ENCODE measurements at places on chromosomes 4 and X.

GRCh38 chr4:133584714-133585113, 435.6 kb downstream of the PCDH10 start:
- DNase-seq: no peak

GRCh38 chrX:85619962-85620361, 240.5 kb upstream of the POF1B start:
- no peak for DNase-seq

DNA sequence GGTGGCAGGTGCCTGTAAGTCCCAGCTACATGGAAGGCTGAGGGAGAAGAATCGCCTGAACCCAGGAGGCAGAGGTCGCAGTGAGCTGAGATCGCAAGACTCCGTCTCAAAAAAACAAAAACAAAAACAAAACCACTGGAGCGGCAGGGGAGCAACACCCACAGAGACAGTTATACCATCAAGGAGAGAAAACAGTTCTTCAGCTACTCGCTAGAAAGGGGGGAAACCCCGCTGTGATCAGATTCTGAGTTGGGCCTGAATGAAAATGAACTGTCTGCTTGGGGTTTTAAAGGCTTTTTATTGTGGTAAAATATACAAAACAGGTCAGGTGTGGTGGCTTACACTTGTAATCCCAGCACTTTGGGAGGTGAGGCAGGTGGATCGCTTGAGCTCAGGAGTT, 16.8 kb upstream of the IRAK1 start:
- DNase-seq: no peak

GRCh38 chrX:148905400-148905799, 405.0 kb downstream of the AFF2 start:
- DNase-seq: no peak

GRCh38 chr4:71275004-71275403, 63.8 kb upstream of the SLC4A4 start:
- DNase-seq: no peak

DNA sequence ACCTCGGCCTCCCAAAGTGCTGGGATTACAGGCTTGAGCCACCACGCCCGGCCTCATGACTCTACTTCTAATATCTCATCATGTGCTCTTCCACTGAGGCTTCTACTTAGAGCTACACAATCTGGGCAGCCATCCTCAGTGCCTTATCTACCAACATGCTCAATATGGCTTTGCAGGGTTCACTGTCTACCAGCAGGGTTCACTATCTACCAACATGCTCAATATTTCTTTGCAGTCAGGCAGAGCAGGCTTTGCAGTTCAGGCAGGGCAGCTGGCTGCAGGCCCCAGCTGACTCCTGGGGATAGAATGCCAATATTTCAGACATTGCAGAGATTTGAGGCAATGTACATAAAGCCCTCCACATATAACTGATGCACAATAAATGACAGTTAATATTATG, 47.5 kb downstream of the PKD2 start:
- DNase-seq: no peak

- no peak for DNase-seq
Measured at GRCh38 chr4:100803751-100804150, 285.9 kb upstream of the EMCN start.

DNA sequence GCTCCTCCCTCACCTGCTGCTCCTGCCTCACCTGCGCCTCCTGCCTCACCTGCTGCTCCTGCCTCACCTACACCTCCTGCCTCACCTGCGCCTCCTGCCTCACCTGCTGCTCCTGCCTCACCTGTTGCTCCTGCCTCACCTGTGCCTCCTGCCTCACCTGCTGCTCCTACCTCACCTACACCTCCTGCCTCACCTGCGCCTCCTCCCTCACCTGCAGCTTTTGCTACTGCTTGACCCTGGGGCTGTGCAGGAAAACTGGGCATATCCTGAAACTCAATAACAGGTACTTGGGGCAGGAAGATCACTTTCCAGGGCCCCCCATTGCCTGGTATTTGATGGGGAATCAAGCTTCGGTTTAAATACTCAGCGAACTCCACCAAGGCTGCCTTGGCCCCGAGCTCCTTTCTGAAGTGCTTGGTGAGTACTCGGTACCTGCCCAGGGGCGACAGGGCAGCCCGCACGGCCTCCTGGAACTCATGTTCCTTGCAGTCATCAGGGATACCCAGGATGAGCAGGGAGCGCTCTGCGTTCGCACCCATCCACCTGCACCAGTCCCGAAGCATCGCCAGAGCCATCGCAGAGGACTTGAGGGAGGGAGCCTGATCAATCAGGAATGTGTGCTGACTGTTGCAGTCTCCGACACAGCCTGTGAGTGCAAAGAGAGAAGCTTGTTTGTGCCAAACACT, 2.7 kb downstream of the PNMA6E start:
- no peak for DNase-seq

DNA sequence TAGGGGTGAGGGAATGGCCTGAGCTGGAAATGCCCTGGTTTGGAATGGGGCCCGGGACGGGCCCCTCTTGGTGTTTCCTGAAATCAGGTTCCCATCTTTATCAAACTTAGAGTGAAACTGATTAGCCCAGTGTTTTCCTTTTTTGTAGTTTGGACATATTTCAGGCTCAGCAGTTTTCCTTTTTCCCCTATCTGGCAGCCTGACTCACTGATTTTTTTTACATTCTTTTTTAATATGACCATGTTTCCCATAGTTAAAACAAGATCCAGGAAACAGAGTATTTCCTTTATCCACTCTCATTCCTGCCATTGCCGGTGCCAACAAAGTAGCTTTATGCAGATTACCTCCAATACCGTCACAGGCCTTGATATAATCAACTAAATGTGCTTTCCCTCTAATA, 20.5 kb upstream of the C4orf17 start:
- no peak for DNase-seq

DNA sequence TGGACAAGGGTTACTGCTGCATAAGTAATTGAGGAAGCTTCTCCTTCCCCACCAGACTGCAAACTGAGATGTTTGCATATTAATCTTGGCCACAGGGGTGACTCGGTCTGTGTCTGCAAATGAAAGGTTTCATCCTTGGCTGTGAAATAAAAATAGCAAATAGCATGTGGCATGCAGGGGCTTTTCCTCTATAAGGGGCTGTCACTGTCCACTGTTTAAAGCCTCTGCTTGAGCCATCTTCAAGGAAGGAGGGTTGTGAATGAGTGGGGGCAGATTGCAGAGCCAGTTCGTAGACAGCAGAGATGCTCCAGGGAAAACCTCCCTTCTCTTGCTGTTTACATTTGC, 33.3 kb downstream of the TMSB4X start:
- no peak for DNase-seq

DNA sequence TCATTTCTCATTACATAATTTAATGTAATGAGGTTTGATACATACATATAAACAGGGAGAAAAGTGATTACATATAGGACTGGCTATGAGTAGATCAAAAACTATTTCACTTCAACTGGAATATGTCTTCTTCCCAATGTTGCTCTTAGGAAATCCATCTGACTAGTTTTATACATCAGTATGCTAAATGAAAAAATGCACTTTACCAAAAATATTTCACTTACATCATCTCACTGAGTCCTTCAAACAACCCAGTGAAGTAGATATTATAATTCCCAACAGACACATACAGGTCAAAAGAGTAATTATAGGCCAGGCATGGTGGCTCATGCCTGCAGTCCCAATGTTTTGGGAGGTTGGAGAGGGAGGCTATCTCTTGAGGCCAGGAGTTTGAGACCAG, 215.9 kb downstream of the MID1 start:
- DNase-seq: no peak

- DNase-seq: no peak
Measured at GRCh38 chr4:48187813-48188212, 53.8 kb upstream of the TXK start.

DNA sequence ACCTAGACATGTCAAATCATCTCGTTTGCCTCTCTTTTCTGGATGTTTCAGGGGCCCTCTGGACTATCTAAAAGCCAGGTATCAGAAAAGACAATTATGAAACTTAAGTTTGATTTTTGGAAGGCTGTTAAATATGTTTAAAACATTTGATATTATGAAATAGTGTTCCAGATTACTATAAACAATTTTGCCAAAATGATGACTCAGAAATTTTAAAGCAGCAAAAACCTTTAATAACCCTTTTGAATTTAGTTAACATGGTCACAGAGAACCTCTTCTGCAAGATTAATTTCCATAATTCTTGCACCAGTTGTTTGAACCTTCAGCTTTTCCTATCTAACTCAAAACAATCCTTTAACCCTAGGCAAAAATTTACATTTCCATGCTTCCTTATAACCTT, 18.8 kb upstream of the FAM47E start:
- DNase-seq: no peak

DNA sequence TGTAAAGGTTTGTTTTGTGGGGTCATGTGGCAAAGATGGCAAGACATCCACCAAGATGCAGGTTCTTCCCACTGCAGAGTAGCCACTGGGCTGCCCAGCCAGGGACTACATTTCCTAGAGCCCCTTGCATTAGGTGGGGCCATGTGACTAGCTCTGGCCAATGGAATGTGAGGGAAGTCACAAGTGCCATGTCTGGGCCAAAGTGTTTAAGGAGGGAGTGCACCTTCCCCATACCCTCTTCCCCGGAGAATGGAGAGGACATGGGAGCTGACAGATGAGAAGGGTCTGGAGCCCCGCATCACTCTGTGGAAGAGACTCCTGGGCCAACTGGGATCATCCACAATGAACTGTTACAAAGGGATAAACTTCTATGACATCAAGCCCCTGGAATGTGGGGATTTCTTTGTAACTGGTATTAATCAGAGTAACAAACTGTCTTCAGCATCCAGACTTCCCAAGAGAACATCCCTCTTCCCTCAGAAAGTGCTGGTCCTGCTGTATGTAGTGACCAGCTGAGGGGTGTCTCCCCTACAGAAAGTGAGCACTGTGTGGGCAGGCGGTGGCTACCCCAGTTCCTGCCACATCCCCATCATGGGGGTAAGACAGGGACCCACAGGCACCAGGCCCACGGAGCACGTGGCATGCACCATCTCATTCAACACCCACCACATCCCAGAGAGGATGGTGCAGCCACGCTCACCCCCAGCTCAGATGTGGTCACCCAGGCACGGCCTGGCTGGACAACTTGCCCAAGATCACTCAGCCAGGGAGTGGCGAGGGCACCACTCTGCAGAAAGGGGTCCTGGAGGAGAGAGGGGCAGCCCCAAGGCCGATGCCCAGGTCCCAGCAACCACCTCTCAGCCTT, 10.9 kb downstream of the PPP2R2C start:
- no peak for DNase-seq

DNA sequence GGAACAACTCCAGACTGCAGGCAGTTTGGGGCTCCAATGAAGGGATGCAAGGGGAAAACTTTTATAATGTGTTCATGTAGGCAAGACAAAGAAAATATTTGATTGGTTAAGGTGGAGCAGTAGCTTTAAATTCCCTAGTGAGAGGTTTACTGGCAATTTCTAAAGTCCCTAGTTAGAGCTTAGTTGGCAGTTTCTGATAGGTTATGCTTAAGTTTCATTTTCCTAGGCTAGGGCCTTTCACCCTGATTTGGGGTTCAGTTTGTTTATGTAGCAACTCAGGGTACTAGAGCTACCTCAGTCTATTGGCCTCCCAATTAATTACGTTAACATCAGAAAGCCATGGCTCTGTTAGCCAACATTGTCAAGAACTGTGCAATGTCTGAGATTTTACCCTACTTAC, 14.6 kb downstream of the BBS12 start:
- no peak for DNase-seq

GRCh38 chr4:173318240-173318639, 15.9 kb downstream of the HMGB2 start:
- DNase-seq: no peak

- no peak for DNase-seq
Measured at GRCh38 chr4:95304898-95305297, 243.9 kb downstream of the UNC5C start.

DNA sequence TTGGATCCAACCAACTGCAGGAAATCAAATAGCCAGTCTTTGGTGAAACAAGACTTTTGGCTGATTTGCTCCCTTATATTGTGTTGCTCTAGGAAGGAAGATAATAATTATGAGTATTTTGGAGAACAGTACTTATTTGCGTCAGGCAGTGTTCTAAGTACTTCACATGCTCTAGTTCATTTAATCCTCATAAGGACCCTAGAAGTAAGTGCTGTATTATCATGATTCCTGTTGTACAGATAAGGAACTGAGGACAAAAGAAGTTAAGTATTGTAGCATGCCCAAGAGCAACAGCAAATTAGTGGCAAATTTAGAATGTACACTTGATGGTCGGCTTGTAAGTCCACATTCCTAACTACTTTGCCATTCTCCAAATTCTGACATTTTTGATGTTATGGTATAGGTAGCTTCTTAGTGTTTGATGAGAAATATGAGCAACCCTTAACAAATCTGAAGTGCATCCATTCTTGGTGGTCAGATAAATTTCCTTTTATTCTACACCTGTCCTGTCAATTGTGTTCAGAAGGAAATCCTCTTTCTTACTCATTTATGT, 72.0 kb downstream of the SPRY1 start:
- DNase-seq: no peak

DNA sequence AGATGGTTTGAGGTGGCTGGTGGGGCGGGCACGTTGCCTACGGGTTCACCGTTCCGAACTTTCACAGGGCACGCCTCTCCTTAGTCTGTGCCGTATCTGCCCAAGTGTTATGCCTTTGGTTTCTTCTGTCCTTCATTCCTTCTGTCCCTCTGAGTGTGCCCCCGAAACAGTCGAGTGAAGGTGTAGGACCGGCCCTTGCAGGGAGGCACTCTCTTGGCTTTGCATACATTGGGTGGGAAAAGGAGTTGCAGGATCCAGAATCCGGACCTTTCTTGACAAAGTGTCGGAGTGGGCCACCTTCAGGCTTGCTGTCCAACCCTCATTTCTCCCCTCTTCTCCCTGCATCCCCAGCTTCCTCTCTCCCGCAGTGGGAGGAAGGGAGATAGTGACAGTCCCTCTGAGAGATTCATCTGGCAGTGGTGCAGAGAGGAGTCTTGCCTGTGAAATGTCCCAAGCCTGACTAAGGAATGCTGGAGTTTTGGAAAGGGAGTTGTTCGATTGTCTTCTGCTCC, 569 bp downstream of the ARFIP1 start:
- no peak for DNase-seq

DNA sequence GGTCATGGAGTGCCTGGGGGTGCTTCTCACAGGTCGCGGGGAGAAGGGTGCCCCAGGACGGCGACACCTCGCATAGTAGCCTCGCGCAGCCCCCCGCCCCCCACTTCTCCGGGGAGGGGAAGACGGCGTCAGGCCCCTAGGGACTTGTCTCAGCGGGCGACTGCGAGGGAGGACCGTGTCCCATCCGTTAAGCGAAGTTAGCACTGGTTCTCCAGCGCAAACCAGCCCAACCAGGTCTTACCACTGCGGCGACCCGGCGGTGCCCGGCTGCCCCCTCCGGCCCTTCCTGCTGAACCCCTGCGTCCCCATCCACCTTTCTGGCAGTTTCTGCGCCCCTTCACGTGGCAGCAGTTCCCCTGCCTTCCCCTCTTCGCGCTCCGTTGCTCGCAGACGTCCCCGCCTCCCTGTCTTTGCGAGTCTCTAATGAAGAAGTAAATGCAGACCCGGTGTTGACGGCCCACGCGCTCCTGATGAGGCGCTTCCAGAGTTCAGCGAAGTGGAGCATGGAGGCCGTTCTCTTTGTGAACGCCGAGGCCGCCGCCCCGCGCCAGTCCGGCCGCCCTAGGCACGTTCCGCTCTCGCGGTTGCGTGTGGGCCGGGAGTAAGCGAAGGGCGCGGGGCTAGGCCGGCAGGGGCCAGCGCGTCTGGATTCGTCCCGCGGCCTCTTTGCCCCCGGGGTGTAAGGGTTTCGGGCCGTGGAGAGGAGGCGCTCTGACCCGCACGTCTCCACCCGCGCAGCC, 3.0 kb downstream of the SLIT2 start:
- DNase-seq: no peak

Data from stimulated activated CD8-positive, alpha-beta memory T cell treated with anti-CD3 and anti-CD28 coated beads, Interleukin-7, amount 100 ng/mL, for 24 hours (primary cell).